ENCODE measurements at places on chromosomes 12 and 14.
A peak's percentile ranks its signal among the peaks of the same experiment; 100 is the strongest.

- no peak for DNase-seq
Measured at GRCh38 chr14:59520224-59520623, 35.9 kb downstream of the JKAMP start.

DNA sequence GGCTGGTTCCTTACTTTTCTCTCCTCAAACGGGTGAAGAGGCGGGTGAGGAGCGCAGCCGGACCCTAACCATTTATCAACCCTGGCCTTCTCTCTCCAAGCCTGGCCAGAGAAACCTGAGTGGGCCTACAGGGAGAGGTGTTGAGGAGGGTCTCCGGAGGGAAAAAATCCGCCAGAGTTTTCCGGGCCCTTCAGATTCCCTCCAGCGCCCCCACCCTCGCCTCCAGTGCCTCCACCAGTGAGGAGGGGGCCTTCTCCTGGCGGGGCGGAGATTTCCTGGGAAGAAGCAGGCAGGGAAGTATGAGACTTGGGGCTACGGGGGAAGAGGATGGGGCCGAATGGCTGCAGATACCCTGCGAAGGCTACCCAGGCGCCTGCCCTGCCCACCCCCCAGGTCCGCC, 1.4 kb upstream of the HOXC5 start:
- DNase-seq = no peak

GRCh38 chr12:82746668-82747067, 60.0 kb downstream of the TMTC2 start:
- DNase-seq = no peak

DNA sequence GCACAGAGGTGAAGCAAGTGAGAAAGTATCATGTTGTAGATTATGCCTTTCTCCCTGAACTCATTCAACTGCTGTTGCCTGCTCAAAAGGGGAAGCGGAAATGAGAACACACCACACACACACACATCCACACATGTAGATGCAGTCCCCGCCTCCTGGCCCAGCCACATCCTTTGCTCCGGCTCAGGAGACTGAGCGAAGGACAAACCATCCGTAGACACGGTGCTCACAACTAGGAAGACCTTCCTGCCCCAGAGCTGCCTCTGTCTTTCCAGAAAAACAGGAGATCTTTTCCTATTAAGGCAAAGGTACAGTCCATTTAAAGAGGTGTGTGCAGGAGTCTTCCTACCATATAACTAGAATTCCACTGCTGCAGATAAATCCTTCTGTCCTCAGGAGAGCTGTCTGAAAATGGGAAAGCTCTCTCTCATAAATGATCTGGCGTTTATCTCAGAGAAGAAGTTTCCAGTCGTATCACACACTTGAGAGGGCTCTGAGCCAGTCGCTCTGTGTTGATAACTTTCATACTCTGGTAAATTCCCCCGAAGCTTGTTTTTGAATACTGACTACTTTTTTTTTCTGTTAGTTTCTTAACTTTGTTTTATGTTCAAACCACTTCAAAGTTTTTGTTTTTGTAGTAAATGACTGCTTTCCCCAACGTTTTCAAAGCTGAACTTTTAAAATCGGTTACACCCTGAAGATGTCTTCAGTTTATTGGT, at the start of gene TESPA1:
Gene TESPA1 (minus strand): TSS at position 105 of the 719 bp plus-strand sequence. CDS start 10,200 bp downstream, outside the sequence.
- DNase-seq = peak; percentile 69

GRCh38 chr12:103833095-103833775, 7.8 kb downstream of the NT5DC3 start:
- DNase-seq = no peak

DNA sequence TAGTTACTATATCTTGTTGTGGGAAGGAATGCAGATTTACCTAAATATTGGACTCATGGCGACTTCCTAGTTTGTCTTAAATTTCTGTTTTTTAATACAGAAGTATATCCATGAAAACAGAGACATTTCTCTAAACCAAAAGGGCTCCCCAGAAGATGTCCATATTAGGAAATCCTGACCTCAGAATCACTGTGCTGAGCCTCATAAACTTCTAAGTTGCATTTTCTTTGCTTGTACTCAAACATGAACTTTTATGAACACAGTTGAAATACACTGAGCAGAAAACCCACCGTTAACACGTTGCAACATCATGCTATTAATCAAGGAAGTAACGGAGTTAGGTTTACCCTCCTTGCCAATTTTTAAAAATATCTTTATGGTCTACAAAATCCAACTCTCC, 42.9 kb upstream of the NR2C1 start:
- no peak for DNase-seq

DNA sequence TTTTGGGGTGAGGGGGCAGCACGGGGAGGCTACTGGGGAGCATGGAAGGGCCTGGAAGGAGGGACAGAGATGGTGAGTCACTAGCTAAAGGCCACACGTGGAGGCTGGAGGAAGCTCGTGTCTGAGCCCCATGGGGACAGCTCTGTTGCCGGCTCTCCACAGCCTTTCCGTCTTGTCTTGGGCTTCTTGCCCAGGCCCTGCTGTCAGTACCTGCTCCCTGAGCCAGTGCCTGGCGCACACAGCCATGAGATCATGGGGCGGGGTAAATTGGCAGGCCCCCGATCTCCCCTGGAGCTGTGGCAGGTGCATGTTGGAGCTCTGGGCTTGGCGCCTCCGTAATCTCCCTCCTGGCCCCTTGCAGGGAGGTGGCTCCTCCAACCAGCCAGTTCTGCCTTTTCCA, 16.1 kb upstream of the KRT80 start:
- no peak for DNase-seq

- DNase-seq = no peak
Measured at GRCh38 chr12:57498132-57498502, 10.2 kb downstream of the MARS1 start.

Measured in hematopoietic multipotent progenitor cell treated with erythropoietin and hydrocortisone succinate and interleukin-3 and kit ligand, for 15 days (in vitro differentiated cells).